Activated T-helper 2 cell treated with anti-CD3 and anti-CD28 coated beads, Interferon-gamma antibody, Interleukin-2, Interleukin-4, amounts not matched to agents 10 μg/mL and 5 μg/mL and 100 μg/mL, durations not matched to agents 14 hours and 24 hours and 36 hours (primary cell): ENCODE measurements at places on chromosomes 16 and 17. TPM values are rescaled to one million over a fixed set of nuclear protein-coding genes. Genes with fewer than 3 reads are reported as not detected.

The DYNLL2 gene
- 33.3 and 33.6 TPM in 2 replicates for total RNA-seq

The EPOP gene
- total RNA-seq: 34.9 TPM in 2 replicates

The SLC52A1 gene
- total RNA-seq: 0.14 TPM in 2 replicates

The POLR2C gene
- 73.6 and 75.6 TPM in 2 replicates for total RNA-seq

The COX6A2 gene
- not detected in 2 replicates for total RNA-seq

DNA sequence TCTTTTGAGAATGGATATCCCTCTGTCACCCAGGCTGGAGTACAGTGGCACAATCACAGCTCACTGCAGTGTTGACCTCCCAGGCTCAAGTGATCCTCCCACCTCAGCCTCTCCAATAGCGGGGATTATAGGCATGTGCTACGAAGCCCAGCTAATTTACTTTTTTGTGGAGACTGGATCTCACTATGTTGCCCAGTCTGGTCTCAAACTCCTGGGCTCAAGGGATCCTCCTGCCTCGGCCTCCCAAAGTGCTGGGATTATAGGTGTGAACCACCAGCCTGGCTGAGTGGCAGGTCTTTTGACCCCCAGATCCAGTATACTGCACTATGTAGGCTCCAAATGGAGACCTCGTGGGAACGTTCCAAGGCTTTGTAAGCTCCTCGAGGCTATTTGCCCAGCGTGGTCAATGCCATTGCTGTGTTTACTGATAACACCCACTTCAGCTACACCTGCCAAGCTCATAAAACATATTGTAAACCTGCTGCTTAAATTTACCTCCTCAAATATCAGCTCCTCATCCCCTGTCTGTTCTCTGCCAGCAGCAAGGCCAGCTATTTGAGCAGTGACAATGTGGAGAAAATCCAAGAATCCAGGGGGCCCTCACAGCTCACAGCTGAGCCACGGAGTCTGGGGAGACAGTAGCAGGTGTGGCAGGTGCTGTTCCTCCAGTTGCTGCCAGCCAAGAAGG lies 16.2 kb upstream of the KIFC3 start:
- H3K36me3 ChIP-seq: no peaks in the 10 kb centered on the region
- H3K4me1 ChIP-seq: peaks cover 9% of the 10 kb centered on the region
- peaks cover 2% of the 10 kb centered on the region for H3K27me3 ChIP-seq
- no peak for DNase-seq
- no peak overlapping the region for H3K4me3 ChIP-seq
- no peak overlapping the region for H3K27ac ChIP-seq

DNA sequence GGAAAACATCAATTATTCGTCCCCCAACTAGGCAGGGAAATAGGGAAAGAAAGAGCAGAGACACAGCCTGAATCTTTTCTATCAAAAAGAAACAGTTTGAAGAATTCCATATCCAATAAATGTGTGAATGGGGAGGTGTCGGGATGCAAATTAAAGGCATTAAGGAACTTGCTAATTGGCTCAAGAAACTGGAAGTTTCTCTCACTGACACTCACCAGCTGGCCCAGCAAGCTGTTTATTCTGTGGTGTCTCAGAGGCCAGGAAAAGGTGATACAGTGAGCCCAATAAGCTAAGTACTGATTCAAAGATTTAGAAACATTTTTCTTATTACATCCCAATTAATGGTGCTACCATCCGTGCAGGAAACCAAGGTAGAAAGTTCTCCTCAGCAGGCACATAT lies 104.4 kb upstream of the CLEC3A start:
- no peak overlapping the region for H3K27ac ChIP-seq
- DNase-seq: no peak
- H3K36me3 ChIP-seq: no peaks in the 10 kb centered on the region
- no peak overlapping the region for H3K4me3 ChIP-seq
- H3K27me3 ChIP-seq: peaks cover 3% of the 10 kb centered on the region
- H3K4me1 ChIP-seq: no peaks in the 10 kb centered on the region

- H3K27me3 ChIP-seq: no peaks in the 10 kb centered on the region
- no peak overlapping the region for H3K4me3 ChIP-seq
- DNase-seq: no peak
- peaks cover 76% of the 10 kb centered on the region for H3K36me3 ChIP-seq
These were observed 5.2 kb upstream of the ECI1 start for GRCh38 chr16:2256531-2257140.

GRCh38 chr17:50206604-50207293 lies 5.3 kb upstream of the COL1A1 start:
- H3K27ac ChIP-seq: no peak overlapping the region
- peak overlapping the region; percentile 45 for H3K4me3 ChIP-seq

- peak; percentile 55 for DNase-seq
- peak overlapping the region; percentile 78 for H3K4me3 ChIP-seq
- no peaks in the 10 kb centered on the region for H3K36me3 ChIP-seq
- H3K27ac ChIP-seq: peak overlapping the region; percentile 71
- H3K4me1 ChIP-seq: peaks cover 24% of the 10 kb centered on the region
- H3K27me3 ChIP-seq: no peaks in the 10 kb centered on the region
These were observed 1.3 kb upstream of the TMEM92 start for GRCh38 chr17:50272711-50273653.

DNA sequence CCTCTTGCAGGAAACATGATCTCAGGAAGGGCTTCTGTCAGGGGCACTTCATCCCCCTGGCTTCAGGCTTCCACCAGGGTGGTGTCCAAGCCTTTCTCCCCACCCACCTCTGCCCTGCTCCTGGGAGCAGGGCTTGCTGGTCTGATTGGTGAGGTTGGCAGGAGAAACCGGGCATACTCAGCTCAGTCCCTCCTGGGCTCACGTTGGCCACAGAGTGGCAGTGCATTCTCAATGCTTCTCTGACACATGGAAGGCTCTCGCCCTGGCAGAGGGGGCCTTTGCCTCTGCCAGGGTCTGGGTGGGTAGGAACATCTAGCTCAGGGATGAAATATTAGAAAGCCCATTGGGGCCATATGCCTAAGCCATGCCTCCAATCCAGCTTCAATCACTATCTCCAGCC lies 142.8 kb downstream of the AXIN2 start:
- H3K4me1 ChIP-seq: peaks cover 4% of the 10 kb centered on the region
- H3K27me3 ChIP-seq: peaks cover 5% of the 10 kb centered on the region
- H3K36me3 ChIP-seq: no peaks in the 10 kb centered on the region

DNA sequence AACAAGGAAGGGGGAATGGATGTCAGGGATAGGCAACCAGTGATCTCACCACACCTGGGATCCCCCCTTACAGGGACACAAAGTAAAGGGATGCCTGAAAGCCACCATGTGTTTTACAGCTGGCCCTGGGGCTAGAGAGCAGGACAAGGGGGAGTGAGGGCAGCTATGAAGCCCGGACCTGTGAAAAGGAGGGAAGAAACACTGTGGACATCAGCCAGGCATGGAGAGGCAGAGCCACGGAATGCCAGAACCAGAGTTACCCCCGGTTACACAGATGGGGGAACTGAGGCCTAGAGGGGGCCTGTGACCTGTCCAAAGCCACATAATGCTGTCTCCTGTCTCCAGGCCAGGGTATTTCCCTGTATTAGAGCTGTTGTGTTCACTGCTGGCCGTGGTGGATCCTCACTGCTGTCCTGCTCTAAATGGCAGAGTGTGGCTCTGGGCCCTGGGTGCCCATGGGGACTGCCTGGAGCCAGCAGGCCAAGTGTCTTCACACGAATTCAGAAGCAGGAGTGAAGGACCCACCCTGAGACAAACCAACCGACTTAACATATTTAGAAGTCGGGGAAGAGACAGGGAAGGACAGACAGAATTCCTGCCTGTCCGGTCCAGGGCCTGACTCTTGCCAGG lies 29.7 kb upstream of the ITGA3 start:
- H3K27me3 ChIP-seq: peaks cover 19% of the 10 kb centered on the region
- no peak for DNase-seq
- H3K27ac ChIP-seq: no peak overlapping the region

GRCh38 chr16:28992496-28992895 lies 7.6 kb downstream of the LAT start:
- peak overlapping the region; percentile 12 for H3K27ac ChIP-seq
- no peak for DNase-seq
- peaks cover 39% of the 10 kb centered on the region for H3K36me3 ChIP-seq

- no peaks in the 10 kb centered on the region for H3K36me3 ChIP-seq
- peaks cover 41% of the 10 kb centered on the region for H3K27me3 ChIP-seq
- no peak overlapping the region for H3K27ac ChIP-seq
- H3K4me1 ChIP-seq: peaks cover 20% of the 10 kb centered on the region
- no peak for DNase-seq
- no peak overlapping the region for H3K4me3 ChIP-seq
These were observed 2.6 kb upstream of the ADORA2B start for GRCh38 chr17:15942207-15942833.
